ENCODE measurements at places on chromosomes 6 and 20.

- DNase-seq = no peak
Observed at GRCh38 chr6:40802481-40802880, 215.3 kb upstream of the LRFN2 start.

DNA sequence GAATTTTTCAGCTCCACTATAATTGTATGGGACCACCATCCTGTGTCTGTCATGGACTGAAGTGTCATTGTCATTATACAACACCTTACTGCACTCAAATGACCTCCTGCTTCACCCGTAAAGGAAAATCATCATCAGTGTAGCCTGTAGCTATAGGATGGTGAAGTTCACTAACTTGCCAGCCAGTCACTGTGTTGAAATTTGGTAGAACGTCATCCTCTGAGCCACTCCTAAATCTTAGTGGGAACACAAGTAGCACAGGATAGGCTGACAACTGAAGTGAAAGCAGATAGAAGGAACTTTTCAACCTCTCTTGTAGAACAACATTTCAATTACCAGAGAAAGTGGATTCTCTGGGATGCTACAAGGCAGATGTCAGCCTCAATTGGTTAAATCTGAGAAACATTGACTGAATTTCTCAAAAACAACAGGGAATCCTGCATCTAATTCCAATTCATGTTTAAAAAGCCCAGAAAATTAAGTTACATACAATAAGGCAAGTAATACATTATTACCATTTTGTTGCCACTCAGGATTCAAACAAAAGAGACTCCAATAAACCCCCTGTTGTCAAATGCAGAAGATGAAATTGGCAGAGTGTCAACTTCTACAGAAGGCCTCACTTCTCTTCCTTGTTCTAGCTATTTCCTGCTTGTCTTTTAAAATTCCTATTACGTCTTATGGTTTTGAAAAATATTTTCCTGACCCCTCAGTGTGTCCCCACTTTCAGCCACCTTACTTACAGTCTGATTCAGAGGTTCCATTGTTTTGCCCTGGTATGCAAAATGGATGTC, 647.9 kb upstream of the AGPAT4 start:
- no peak for DNase-seq

DNA sequence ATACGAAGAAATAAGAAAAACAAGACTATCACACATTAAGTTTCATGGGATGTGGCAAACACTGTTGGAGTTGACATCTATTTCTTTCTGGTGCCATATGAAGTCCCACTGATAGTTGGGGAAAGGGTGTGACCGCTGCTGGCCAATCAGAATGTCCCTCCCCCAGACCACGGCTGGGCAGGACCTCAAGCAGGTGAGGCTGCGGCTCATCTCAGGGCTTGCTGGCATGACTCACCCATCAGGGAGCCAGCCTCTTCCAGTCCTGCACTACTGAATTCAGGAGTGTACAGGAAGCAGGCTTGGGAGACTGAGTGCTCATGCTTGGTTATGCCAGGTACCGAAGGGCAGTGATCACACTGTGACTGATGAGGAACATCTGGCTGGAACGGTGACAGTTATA, 18.9 kb downstream of the PREP start:
- no peak for DNase-seq

GRCh38 chr6:21868226-21868625, 274.7 kb downstream of the SOX4 start:
- no peak for DNase-seq

DNA sequence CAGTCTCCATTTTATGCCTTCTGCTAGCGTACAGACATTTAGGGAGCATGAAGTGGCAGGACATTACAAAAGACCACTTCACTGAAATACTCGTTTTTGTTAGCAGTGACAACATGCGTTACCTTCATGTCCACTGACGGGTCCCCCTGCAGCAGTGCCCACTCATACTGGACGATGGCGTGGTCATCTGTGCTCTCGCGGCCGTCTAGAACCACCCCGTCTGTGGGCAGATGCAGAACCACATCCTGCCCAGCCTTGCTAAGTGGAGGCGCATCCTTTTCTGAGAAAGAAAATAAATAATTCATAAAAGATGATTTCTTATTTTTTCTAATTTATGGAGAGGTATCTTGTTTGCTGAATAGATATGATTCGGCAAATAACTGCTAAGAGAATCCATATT, 11.3 kb downstream of the LRP11 start:
- DNase-seq = no peak

DNA sequence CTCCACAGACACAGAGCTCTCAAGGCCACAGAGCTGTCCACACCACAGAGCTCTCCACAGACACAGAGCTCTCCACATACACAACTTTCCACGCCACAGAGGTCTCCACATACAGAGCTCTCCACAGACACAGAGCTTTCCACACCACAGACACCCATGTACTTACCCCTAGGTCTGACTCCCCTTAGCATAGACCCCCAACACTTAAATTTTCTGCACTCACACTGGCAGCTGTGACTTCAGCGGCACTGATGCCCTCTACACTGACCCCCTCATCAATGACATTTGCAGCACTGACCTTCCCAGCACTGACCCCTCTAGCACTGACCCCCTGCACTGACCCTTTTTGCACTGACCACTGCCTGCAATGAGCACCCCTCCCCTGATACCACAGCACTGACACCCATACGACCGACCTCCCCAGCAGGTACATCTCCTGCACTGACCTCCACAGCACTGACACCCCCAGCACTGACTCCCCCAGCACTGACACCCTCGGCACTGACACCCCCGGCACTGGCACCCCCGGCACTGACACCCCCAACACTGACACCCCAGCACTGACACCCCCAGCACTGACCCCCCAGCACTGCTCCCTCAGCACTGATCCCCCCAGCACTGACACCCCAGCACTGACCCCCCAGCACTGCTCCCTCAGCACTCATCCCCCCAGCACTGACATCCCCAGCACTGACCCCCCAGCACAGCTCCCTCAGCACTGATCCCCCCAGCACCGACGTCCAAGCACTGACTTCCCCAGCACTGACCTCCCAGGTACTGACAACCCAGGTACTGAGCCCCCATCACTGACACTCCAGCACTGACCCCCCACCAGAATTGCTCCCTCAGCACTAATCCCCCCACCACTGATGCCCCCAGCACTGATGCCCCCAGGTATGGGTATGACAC, 56.5 kb downstream of the ERMARD start:
- DNase-seq = no peak

DNA sequence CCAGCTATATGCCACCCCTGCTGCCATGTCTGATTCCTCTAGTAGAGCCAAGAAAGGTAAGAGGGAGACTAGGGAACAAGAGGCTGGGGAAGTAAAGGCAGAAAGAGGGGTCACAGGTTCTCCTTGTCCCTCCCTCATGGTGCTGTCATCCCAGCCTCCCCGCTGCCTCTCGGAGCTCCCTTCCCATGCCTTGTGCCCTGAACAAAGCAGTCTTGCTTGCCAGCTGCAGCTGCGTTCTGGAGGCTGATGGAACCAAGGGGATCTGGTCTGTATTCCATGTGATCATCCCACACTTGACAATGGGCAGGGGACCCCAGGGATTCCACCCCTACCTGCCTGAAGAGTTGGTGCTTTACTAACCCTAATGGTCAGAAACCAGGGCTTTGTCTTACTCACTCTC, 61.4 kb downstream of the DAAM2 start:
- no peak for DNase-seq

DNA sequence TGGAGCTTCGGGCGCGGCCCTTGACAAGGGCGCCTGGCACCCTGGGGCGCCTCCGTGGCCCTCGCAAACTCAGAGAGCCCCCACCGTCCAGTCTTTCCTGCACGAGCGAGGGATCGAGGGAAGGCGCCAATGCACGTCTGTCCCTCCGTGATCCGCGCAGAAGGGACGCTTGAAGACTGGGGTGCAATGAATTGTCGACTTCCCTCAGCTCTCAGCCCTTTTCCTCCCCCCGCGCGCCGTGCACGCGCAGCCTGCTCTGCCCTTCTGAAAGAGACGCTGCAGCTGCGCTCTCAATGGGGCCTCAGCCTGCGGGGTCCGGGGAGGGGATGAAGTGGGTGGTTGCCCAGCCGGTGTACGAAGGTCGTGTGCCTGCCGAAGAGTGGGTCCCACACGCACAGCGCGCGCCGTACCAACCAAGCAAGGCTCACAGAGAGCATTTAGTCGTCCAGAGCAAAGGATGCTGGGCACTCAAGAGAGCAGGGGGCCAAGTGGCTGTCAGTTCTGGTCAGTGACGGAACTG, 5.5 kb upstream of the SOX4 start:
- no peak for DNase-seq

DNA sequence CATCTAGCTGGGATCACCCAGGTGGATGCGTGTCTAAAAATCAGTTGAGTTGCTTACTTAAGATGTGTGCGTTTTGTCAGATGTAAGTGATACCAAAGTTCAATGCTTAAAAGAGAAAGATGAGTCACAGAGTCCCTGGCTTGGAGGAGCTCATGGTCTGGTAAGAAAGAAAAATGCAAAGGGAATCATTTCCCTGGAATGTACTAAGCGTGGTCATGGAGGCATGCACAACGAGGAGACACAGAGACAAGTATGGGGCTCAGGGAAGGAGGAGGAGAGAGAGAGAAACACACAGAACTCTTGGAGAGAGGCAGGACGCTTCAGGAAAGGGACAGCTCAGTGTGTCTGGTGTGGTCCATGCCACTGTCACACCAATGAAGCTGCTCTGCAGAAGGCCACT, 186.9 kb upstream of the GMDS start:
- no peak for DNase-seq

- DNase-seq = no peak
Observed at GRCh38 chr20:62395311-62396242, 8.7 kb downstream of the RPS21 start.

DNA sequence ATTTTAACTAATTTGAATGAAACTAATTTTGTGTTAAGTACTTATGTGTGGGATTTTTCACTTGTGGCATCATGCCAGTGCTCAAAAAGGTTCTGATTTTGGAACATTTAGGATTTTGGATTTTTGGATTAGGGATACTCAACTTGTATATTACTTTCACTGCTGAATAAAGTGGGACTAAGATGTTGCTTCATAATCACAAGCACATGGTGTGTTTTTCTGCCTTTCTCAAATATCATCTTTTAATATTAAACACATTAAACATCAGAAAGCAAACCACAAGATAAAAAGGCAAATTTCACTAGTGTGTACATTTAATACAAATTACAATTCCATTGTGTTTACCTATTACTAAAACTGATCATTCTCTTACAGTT, 89.8 kb downstream of the ARHGAP18 start:
- no peak for DNase-seq

- DNase-seq = no peak
Observed at GRCh38 chr6:80214436-80215022, 108.1 kb downstream of the BCKDHB start.

GRCh38 chr6:33126101-33126714, 50.4 kb downstream of the HLA-DPB1 start:
- DNase-seq = no peak

GRCh38 chr6:158910484-158911440, 89.2 kb downstream of the RSPH3 start:
- DNase-seq = no peak

DNA sequence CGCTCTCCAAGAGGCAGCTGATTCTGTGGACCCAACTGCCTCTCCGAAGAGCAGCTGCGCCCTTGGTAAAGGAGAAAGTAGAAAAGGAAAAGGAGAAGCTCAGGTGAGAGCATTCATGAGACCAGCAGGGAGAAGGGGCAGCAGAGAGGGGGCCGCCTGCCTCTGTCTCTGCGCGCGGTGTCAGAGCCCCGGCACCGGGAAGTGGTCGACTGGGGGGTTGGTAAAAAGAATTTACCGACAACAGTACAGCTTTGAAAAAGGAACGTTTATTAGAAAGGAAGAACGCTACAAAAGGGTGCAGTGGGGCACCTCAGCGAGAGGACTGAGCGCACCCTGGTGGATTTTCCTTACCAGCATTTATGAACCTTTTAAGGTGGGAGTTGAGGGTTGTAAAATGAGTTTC, 61.9 kb downstream of the GPR6 start:
- no peak for DNase-seq

DNA sequence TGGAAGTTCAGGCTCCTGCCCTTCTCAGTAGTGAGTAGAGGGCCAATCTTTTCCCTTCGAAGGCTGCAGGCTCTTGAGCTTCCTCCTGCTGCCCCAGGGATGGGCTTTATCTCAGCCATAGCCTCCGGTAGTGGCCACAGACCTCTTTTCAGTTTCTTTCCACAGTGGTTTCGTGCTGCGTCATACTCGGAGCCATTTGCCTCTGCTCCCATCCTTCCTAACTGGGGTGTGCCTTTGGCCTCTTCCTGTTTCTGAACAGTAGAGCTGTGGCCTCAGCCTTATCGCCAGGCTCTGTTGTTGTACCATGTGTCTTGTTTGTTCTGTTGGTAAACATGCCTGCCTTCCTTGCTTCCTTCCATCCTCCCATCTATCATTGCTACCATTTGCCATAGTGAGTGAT, 54.1 kb downstream of the TULP4 start:
- no peak for DNase-seq

- no peak for DNase-seq
Observed at GRCh38 chr6:26367114-26367513, 2.1 kb downstream of the BTN3A2 start.

- DNase-seq = no peak
Observed at GRCh38 chr6:43196337-43196736, 14.3 kb downstream of the CUL9 start.

DNA sequence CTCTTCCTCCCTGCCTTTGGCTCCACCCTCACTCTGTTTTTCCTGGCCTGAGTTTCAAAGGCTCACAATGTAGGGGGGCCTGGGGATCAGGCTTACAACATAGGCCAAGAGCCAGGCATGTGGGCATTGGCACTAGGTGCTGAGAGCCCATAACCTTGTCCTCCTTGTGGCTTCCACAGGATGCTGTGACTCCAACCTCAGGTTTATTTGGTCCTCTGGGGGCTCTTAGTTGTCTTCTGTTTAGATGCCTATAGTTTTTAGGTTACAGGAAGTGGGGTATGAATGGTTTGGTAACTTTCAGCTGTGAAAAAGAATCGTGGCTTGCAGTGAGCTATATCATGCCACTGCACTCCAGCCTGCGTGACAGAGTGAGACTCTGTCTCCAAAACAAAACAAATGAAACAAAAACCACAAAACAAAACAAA, 25.6 kb downstream of the MMP24 start:
- DNase-seq = no peak

- no peak for DNase-seq
Observed at GRCh38 chr20:35657271-35657670, 7.4 kb downstream of the CPNE1 start.

DNA sequence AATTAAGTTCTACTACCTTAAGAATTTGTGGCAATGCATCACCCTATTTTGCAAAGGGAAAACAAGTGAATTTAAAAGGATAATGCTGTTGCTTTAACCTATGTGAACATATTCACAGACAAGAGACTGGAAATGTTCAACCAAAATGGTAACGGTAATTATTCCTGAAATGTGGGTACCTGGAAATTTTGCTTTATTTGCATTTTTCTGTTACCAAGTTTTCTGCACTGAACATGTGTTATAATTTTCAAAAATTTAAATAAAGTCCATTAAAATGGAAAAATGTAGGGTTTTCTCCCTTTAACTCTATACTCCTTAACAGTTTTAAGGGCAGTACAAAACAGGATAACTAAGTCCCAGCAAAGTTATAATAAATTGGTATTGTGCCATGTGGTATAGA, 66.4 kb downstream of the EPB41L2 start:
- DNase-seq = no peak

Data from amygdala (tissue), 56 donors.